Epithelial cell of proximal tubule (primary cell): ENCODE measurements at places on chromosomes 13 and 19. TPM values are rescaled to one million over a fixed set of nuclear protein-coding genes. Genes with fewer than 3 reads are reported as not detected.

The CHAMP1 gene
- total RNA-seq = 13.7 and 39.0 TPM in 2 replicates

GRCh38 chr19:38321646-38322196 lies 2.1 kb downstream of the KCNK6 start:
- no peak for DNase-seq

The ZNF229 gene
- total RNA-seq = 3.1 and 4.8 TPM in 2 replicates

The PLVAP gene
- 0.58 and 1.2 TPM in 2 replicates for total RNA-seq

DNA sequence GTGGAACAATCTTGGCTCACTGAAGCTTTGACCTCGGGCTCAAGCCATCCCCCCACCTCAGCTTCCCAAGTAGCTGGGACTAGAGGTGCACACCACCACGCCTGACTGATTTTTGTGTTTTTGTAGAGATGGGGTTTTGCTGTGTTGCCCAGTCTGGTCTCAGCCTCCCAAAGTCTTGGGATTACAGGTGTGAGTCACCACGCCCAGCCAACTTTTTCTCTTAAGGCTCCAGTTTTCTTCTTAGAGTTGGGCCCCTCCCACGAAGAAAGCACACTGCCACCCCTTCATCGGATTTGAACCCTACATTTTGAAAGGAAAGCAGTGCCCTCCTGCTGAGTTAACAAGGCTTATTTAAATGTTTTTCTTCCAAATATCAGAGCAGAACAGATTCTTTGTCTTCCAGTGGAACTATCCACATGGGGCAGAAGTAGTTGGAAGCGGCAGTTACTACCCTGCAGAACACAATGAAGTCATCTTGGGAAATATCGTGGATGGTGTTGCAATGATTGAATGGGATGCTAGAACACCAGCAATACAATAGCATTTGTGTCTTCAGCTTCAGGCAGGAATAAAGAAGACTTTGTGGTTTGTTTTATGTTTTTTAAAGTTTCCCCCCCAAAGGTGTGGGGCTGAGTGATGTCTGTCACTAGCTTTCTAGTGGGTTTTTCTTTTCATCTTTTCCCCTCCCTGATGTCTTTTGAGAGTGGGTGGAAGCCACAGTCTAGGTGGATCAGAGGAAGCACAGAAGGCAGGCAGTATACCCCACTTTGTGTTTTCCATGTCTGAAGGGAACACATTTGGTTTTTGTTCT lies 8.9 kb downstream of the ACTN4 start:
- no peak for DNase-seq

DNA sequence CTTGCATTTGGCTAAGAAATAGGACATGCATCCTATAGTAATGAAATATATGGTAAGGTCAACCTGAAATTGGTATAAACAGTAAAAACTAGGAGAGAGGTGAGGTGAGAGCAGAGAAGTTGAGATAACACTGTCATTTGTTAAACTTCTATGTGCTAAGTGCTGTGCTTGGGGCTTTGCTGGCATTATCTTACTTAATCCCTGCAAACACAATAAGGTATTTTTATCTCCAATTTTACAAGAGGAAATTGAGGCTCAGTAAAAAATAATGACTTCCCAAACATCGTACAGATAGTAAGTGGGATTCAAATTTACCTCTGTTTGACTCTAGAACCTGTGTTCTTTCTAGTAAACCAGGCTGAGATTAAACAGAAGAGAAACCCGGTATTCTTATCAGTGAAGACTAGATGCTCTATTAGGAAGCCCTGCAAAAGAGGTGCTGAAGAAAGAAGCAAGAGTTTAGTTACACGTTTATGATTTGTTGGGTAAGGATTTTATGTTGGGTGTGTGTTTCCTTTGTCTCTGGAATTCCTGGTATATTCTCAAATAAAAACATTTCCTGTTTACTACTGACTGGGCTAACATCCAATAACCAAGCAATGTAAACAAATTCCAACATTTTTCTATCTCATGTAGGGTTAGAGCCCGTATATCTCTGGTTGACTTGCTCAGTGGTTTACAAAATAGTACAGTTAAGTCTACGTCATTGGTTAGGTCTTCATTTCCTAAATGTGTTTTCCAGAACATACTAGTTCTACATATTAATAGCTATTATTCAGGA lies 137.3 kb upstream of the FNDC3A start:
- no peak for DNase-seq

- DNase-seq = no peak
Measured at GRCh38 chr13:20462533-20462915, 63.1 kb downstream of the CRYL1 start.

- no peak for DNase-seq
Measured at GRCh38 chr19:41994994-41995958, 1.2 kb upstream of the ATP1A3 start.

- DNase-seq = no peak
Measured at GRCh38 chr13:75521956-75522355, 15.7 kb downstream of the COMMD6 start.

The PNMA8B gene
- 0.36 and 0.92 TPM in 2 replicates for total RNA-seq

- DNase-seq = no peak
Measured at GRCh38 chr13:36806102-36806501, 12.9 kb upstream of the RFXAP start.

The BEST2 gene
- not detected in 2 replicates for total RNA-seq

DNA sequence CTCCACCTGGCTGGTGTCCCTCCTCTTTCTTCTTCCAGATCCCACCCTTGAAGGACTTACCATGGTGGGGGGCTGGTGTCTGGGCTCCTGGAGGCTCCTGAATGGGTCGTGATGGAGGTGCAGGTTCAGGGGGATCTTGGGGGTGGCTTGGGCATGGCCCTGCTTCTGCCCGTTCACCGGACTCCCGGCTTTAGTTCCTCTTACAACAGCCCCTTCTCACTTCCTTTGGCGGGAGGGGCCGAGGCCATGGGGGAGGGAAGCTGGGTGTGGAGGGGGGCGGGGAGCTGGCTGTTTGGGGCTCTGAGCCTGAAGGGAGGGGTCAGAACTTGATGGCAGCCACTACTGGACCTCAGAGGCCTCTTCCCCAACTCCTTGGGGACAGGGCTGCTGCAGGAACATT lies at the start of gene MYO1F:
MYO1F (minus strand) TSS at position 196 of the 400 bp plus-strand sequence; CDS start at position 63, 133 bp downstream.
- no peak for DNase-seq

DNA sequence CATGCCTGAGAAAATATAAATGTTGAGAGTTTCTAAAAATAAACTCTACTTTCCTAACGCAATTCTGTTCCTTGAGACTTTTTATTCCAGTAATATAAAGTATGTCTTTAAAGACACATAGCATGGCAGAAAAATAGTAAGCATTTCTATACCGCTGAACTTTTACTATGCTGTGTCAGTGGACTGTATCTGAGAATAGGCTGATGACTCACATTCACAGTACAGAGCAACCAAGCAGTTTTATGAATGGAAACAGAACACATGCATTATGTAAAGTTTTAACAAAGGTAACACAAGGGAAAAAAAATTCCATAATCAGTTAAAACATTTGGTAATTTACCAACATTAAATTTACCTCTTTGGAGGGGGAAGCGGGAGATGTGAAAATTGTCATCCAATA lies 38.4 kb downstream of the ZDHHC20 start:
- peak; percentile 25 for DNase-seq

DNA sequence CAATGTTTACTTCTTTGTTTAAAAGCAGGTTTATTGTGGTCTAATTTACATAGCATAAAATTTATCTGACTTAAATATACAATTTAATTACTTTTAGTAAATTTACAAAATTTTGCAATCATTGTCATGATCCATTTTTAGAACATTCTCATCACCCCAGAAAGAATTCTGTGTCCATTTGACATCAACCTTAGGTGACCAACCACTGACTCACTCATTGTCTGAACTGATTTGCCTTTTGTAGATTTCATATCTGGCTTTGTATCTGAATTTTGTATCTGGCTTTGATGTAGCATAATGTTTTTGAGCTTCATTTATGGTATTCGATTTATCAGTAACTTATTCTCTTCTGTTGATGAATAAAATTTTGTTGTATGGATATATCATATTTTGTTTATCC lies 40.4 kb downstream of the EDNRB start:
- DNase-seq = no peak

DNA sequence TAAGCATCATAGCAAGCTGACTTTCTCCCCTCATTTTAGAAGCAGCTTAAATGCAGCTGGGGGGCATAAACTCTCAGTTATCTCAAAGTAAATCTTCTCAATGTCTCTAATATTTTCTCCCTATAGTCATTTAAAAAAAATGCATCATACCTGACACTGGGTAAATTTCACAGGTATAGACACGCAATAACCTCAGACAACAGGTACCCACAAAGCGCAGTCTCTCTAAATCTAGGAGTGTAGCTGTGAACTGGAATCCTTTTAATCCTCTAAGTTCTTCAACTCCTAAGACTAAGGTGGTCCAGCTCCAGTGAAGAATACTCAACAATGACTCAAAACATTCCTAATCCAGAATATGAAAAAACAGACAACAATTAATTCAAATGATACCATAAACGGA lies 141.2 kb downstream of the MYCBP2 start:
- no peak for DNase-seq

The YJEFN3 gene
- total RNA-seq = 0.51 and 0.58 TPM in 2 replicates

The FOSB gene
- 0.65 and 3.4 TPM in 2 replicates for total RNA-seq

GRCh38 chr13:44140888-44141724 lies 232.5 kb upstream of the SERP2 start:
- no peak for DNase-seq

GRCh38 chr13:33168321-33168960 lies 117.1 kb downstream of the STARD13 start:
- no peak for DNase-seq

GRCh38 chr13:40792284-40793051 lies 3.1 kb downstream of the SLC25A15 start:
- DNase-seq = no peak

DNA sequence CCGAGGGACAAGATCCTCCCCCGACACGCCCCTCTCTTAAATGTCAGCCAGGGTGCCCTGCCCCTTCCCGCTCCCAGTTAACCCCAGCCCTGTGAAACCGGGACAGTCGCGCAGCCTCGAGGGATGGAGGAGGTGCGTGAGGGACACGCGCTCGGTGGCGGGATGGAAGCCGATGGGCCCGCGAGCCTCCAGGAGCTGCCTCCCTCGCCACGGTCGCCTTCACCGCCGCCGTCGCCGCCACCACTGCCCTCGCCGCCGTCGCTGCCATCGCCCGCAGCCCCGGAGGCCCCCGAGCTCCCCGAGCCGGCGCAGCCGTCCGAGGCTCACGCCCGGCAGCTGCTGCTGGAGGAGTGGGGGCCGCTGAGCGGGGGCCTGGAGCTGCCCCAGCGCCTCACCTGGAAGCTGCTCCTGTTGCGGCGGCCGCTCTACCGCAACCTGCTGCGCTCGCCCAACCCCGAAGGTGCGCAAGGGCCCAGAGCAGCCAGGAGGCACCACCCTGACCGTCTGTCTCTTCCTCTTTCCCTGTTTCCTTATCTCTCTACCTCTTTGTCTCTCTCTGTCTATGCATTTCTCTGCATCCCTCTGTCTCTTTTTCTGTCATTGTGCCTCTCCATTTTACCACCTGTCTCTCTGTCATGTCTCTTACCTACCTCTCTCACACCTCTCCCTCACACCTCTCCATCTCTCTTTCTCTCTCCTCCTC lies at the start of gene NCCRP1:
NCCRP1 (plus strand) TSS at position 105 of the 703 bp plus-strand sequence; CDS start at position 124, 19 bp downstream.
- no peak for DNase-seq

The HIPK4 gene
- total RNA-seq = not detected in 2 replicates

The CABP5 gene
- not detected in 2 replicates for total RNA-seq

The PIP5K1C gene
- 11.7 and 20.4 TPM in 2 replicates for total RNA-seq

DNA sequence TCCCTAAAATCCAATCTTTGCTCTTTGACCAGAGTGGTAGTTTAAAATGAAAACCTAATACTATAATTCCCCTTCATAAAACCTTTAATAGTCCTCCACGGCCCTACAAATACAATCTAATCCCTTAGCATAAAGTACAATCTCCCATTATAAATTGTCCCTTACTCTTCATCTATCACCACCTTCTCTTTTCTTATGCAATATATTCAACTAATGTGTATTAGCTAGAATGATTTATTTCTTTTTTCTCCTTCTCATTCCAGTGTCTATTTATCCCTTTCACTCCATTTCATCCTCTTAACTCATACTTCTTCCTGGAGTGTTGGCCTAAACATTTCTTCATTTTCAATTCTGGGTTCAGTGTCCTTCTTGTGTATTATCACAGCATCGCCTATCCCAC lies 872.1 kb upstream of the PCDH20 start:
- no peak for DNase-seq

- no peak for DNase-seq
Measured at GRCh38 chr13:65417953-65418352, 1812.2 kb downstream of the PCDH9 start.

GRCh38 chr13:95813139-95813538 lies 136.2 kb downstream of the DNAJC3 start:
- DNase-seq = no peak

The FAM216B gene
- total RNA-seq = not detected in 2 replicates

The TBXA2R gene
- total RNA-seq = 0.17 and 0.51 TPM in 2 replicates

DNA sequence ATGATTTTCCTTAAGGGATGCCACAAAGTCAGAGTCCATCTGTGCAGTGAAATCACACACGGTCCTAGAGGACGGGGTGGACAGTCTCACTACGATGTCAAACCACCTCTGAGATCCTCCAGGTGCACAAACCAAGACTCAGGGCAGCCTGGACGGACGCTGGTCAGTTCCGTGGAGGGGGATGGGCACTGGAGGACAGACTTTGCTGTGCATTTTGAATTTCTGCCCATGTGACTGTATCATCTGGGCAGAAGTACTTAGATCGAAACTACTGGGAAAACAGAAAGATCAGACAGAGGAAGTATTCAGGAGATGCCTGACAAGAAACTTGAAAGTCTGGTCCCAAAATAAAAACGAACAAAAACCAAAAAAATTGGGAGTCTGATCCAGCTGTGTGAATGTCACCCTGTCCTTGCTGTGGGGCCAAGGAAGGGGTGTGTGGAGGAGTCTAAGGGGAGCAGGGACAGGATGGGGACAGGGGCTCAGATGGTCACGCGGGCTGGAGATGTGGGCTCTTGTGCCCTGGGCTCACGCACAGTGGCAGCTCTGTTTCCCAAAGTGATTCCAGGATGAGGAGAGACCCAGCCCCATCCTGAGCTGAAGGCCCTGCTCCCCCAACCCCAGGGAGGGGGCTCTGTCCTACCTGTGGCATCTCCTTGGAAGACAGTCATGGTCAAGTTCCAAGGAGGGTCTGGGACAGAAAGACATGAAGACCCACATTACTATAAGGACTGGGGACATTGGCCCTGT lies 1.5 kb downstream of the SIGLEC8 start:
- no peak for DNase-seq

DNA sequence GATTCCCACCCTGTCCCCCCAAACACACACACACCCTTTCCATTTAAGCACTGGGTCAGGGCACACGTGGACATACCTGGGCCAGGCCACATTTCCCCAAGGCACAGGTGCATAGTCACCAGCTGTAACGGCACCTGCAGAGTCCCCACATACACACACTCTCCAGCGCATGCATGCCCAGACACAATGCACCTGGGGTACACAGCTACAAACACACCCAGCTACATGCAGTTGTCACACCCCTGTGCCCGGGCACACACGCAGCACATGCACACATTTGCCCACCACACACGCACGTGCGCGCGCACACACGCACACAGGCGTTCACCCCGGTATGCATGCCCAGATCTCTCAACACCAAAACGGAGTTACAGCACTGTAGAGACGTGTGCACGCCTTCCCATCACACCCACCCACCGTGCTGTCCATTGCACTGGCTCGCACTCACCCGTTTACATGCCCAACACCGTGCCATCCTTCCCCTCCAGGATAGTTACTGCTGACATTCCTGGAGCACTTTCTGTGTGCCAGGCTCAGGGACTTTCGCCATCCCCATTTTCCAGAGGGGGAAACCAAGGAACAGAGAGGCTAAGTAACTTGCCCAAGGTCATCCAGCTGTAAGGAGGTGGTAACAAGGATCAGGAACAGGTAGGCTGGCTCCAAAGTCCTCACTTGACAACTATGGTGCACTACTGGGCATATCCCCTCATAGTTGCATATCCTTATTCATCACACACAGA lies 749 bp upstream of the SHANK1 start:
- no peak for DNase-seq

The DZIP1 gene
- 16.7 and 18.3 TPM in 2 replicates for total RNA-seq

- no peak for DNase-seq
Measured at GRCh38 chr19:7540761-7541474, 5.4 kb downstream of the PNPLA6 start.
